RPMI7951 (cell line): ENCODE measurements at places on chromosomes 13 and 19. TPM values are rescaled to one million over a fixed set of nuclear protein-coding genes. Genes with fewer than 3 reads are reported as not detected.
A peak's percentile ranks its signal among the peaks of the same experiment; 100 is the strongest.

SLC8A2 gene
- 2.3 TPM in 1 of 2 replicates, not detected in the other for total RNA-seq

CYP2F1 gene
- total RNA-seq = not detected in 2 replicates

MISP3 gene
- 4.1 and 6.7 TPM in 2 replicates for total RNA-seq

TPTE2 gene
- total RNA-seq = not detected in 2 replicates

DNA sequence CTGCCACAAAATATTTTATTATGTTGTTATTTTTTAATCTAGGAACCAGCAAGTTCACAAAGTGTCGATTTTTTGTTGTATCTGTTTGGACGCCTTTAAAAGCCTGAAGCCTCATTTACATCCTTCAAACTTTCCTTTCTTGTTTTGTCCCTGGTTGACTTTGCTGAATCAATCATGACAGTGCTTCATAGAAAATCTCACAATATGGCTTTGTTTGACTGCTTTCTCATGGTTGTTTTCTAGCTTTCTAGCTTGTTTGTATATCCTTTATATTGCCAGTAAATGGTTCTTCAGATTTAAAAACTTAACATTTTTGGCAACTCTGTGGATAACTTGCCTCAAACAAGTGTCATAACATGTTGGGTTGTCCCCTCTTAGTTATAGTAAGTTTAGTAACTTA lies 84.1 kb upstream of the ATXN8OS start:
- no peak for DNase-seq

- peak; percentile 31 for DNase-seq
Observed at GRCh38 chr13:23960566-23961156, 63.4 kb upstream of the C1QTNF9B start.

- no peak for DNase-seq
Observed at GRCh38 chr13:98697791-98698190, 54.7 kb downstream of the SLC15A1 start.

DNA sequence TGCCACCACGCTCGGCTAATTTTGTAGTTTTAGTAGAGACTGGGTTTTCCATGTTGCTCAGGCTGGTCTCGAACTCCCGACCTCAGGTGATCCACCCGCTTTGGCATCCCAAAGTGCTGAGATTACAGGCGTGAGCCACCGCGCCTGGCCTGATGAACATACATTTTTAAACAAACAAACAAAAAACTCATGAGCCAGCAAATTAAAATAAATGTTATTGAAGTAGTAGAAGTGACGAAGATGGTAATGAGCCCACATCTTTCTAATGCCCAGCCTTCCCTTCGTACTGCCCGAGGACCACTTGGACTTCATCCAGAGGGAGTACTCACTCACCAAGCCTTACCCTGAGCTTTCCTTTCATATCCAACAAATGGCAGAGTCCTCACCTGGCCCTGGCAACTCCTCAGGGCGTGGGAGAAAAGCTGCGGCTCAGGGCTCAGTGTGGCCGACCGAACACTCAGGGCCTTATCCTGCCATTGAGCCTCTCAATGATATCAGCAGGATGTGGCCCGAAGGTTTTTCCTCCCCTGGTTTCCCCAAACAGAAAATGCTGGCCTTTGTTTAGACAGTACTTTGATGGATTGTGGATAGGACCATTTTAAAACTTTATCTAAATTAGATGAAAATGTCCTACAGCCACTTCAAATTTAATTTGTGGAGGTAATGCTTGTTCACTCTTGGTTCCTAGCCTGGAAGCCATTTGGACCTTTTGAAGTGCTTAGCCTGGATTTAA lies 22.8 kb upstream of the ABCC4 start:
- no peak for DNase-seq

GRCh38 chr13:57624565-57625435 lies 6.7 kb upstream of the PCDH17 start:
- DNase-seq = peak; percentile 38

- peak; percentile 79 for DNase-seq
Observed at GRCh38 chr13:23469951-23470421, 36.5 kb upstream of the SACS start.

DNA sequence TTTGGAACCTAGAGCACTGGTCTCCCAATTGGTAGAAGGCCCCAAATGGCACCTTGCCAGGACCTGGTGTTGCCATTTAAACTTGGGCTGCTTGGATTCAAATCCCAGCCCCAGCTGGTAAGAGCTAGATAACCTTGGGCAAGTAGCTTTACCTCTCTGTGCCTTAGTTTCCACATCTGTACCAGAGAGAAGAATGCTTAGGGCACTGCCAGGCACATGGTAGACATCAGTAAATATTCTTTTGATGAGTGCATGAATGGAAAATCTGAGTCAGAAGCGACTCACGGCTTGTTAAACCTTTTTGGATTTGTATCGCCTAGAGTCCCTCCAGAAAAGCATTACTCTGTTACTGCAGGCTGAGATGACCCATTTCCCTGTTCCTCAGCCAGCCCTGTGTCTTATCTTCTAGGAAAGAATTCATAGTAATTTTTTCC lies 90.9 kb downstream of the SIPA1L3 start:
- DNase-seq = peak; percentile 97

GRCh38 chr13:39675904-39676303 lies 20.4 kb downstream of the COG6 start:
- DNase-seq = no peak

GRCh38 chr13:33110713-33111413 lies 94.6 kb downstream of the KL start:
- DNase-seq = no peak

GRCh38 chr19:55643887-55644176 lies 383 bp downstream of the ZNF581 start:
- DNase-seq = no peak
